ENCODE measurements at places on chromosomes 13 and 19.
A peak's percentile ranks its signal among the peaks of the same experiment; 100 is the strongest.

DNA sequence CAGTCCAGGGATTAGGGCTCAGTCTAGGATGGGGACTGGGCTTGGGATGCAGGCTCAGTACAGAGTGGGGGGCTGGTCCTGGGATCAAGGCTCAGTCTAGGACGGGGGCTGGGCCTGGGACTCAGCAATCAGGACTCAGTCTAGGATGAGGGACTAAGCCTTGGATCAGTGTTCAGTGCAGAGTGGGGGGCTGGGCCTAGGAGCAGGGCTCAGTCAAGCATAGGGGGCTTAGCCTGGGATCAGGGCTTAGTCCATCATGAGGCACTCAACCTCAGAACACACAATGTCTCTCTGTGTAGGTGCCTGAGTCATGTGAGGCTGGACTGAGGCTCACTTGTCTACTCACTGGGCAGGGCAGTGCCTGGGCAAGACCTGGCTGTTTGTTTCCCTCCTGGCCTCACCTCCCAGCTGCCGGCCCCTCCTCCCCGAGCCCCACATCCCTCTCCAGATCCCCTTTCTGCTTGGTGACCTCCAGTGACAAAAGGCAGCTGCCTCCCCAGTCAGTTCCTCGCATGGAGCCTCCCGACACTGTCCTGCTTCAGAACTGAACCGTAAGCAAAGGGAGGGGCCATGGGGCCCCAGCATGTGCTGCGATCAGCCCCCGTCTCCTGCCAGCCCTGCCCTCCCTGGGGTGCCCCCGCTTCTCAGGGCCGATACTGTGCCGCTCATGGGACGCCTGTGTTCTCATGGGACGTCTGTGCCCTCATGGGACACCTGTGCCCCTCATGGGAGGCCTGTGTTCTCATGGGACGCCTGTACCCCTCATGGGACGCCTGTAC lies 6.5 kb upstream of the S1PR4 start:
- DNase-seq, result no peak

DNA sequence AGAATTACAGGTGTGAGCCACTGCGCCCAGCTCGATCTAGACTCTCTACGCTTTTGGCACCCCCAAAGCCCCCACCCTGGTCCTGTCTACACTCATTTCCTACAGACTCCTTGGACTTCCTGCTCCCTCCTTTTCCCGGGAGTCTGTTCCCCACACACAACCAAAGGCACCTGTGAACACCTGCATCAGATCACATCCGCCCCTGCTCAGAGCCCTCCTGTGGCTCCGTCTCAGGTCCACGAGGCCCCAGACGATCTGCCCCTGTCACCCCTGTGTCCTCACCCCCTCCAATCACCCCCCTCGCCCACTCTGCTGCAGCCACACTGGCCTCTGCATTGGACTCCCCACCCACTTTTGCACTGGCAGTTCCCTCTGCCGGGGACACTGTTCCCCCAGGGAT lies 12.4 kb upstream of the PAK4 start:
- no peak for DNase-seq

- no peak for DNase-seq
Observed at GRCh38 chr19:9008667-9009066, 1.5 kb downstream of the MUC16 start.

- no peak for DNase-seq
Observed at GRCh38 chr13:94617389-94618000, 15.8 kb downstream of the GPR180 start.

- no peak for DNase-seq
Observed at GRCh38 chr13:41563341-41563983, 106.1 kb downstream of the RGCC start.

DNA sequence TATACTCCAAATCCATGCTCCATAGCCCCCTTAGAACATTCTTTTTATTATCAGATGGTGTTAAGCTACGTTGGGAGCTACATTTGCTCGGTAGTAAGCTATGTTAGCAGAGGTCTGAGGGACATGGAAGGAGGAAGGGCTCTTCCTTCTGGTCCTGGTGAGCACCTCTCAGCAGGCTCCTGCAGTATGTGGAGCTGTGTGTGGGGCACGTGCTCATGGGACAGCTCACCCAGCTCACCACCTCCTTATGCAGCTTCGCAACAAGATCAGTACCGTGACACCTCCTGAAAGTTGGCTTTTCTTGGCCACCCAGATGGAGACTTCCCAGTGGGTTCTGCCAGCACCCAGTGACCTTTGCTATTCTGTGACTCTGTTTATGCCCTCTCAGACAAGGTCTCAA lies 400.5 kb upstream of the SLC10A2 start:
- DNase-seq, result no peak

DNA sequence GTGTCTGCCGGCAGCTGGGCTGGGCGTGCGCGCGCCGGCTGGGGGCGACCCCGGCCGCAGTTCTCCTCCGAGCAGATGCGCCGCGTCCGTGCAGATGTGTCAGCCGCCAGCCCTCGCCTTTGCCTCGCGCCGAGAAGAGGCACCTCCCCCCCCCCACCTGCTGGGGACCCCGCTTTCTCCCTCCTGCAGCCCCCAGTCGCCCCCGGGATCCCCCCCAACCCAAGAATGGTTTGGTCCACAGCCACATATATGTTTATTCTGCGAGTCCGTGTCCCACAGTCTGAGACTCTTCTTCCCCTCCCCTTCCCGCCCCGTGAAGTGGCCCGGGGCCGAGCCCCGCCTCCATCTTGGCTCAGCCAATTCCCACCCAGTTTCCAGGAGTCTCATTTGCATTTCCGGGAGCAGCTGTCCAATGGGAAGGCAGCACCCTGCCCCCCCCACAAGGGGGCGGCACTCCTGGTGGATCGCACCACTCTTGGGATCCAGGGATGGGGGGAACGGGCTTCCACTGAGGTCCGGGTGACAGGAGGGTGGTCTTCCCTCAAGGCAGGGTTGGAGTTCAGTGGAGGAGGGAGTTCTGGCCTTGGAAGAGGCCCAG lies 8.6 kb downstream of the ISOC2 start:
- DNase-seq, result peak; percentile 62

DNA sequence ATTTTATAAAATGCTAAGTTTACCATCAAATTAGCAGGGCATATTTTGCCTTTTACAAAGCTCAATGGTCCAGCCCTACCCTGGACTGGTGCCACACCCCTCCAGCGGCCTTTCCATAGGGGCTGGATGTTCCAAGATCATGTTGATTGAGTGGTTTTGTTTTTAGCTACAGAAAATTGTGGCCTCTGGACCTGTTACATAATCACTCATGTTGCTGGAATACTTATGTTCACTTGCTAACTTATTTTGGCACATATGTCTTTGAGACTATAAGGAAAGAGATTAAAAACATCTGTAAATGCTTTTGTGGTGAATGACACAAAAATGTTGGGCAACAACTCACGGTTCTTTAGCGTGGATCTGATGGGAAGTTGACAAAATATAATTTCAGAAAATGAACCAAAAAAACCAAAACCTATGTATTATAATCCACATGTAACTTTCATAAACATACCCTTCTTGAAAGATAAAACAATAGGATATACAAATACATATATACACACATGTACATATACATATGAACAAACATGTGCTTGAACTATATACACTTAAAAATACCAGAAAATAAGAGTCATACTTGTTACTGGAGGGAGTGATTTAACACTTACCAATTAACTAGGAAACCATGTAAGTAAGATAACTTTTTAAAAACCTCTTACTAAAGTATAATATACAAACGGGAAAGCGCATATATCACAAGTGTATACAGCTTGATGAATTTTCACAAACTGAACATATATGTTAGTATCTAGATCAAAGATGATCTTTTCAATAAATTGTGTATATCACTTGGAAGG lies 46.6 kb upstream of the SLC15A1 start:
- no peak for DNase-seq

DNA sequence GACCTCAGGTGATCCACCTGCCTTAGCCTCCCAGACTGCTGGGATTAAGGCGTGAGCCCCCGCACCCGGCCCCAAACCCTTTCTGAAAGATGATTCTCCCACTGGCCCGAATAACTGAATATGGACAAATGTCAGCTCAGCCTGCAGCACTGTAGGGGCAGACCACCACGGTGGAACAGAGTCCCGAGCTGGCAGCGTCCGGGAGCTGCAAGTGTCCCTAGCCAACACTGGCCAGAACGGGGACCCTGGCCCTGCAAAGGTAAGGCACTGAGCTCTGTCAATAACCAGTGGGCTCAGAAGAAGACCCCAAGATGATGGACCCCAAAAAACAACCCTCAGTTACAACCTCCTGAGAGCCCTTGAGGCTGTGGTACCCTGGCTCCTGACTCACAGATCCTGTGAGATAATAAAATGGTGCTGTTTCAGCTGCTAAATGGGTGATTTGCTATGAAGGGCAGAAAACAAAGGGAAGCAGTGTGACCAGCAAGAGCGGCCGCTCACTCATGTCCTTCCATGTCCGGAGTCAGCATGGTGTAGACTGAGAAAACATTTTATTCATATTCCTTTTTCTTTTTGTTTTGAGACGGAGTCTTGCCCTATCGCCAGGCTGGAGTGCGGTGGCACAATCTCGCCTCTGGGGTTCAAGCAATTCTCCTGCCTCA lies 1.6 kb downstream of the LSM7 start:
- no peak for DNase-seq

DNA sequence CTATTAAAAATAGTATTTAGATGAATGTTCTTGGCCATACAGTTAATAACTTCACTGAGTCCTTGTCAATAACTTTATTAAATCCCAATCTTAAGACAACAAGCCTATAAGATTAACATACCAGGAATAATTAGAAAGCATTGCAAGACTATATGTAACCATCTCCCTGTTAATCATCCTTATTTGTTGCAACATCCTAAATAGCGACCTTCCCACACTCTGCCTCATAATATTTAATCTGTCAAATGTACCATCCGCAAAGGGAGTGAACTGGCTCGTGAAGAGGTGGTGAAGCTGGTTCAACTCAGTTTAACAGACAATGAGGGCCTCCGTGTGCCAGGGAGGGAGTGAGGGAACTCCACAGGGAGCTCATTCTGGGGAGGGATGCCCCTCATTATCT lies 33.9 kb downstream of the KL start:
- DNase-seq, result no peak

GRCh38 chr19:15331419-15332310 lies 674 bp downstream of the BRD4 start:
- DNase-seq, result peak; percentile 76

GRCh38 chr13:76991432-76991795 lies 467 bp upstream of the CLN5 start:
- peak; percentile 98 for DNase-seq

DNA sequence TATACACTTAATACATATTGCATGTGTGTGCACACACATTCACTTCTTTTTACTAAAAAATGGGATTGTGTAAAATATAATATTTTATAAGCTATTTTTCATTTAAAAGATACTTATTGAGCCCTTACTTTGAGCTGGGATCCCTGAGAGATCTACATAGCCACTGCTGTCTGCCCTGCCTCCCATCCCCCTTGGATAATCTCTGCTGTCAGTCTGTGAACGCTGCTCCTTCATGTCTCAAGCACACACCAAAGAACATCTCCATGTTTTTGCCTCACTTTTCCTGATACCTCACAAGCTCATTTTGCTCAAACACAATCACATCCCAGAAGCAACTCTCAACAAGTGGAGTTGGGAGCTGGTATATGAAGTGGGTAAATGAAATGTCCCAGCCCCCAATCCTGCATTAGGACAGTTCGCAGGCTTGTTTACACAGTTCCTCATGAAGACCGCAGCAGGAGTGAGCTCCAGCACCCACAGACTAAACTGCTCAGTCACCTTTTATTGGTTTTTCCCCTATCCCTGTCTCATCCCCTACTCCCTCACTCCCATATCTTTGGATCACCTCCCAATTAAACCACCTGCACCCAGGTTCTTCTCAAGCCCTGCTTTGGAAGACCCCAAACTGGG lies 108.3 kb upstream of the FRY start:
- DNase-seq, result no peak

DNA sequence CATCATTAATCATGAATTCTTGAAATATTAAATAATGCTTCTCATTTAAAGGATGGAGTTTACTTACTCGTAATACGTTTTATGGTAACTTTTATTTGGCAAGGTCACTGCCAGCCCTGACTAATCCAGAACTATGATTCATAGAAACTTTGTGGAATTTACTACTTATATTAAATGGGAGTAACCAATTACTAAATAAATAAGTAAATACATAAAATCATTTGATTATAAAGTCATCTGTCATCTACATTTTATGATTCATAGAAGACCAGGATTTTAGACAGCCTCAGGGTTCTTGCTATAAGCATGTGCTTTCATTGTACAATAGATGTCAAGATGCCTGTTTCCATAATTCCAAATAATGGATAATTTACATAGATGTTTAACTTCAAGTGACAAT lies 611.1 kb downstream of the TBC1D4 start:
- no peak for DNase-seq

GRCh38 chr13:57666131-57666953 lies 34.8 kb downstream of the PCDH17 start:
- no peak for DNase-seq

Data from T-helper 2 cell (primary cell).